ENCODE measurements at places on chromosomes 3 and 15.

DNA sequence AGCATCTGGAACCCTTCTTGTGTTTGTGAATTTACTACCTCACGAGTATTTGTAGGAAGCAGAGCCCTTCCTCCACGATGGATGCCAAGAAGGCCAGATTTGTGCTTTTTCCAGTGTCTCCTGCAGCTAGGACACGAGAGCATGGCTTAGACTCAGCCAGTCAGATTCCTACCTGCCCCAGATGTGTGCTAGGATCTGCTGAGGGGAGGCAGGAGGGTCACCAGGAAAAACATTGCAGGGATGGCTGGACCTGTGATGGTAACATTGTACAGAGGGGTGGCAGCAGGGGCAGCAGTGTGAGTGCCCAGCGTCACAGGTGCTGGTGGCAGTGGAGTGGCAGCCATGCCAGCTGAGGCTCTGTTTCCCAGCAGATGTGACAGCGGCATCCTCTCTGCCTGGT, 285.3 kb downstream of the FAM43A start:
- no peak for DNase-seq

GRCh38 chr15:66936861-66937582, 128.4 kb upstream of the SMAD3 start:
- no peak for DNase-seq

- DNase-seq = peak; percentile 66
These were observed 107.1 kb upstream of the TSC22D2 start for GRCh38 chr3:150300852-150301517.

DNA sequence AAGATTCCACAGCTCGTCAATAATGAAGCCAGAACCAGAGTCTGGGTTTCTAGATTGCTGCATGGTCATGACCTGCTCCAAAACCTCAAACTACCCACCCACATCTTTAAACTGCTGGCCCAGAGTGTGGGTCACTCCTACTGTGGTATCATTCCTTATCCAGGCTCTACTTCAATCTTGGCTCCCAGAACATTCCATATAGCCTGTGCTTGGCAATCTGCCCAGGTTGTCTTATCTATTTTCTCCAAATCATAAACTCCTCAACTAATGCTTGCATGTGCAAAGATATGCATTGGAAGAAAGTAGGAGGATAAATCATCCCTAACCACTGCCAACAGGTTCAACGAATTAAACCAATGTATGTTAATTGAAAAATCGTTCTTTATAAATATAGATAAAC, 169.7 kb downstream of the ANXA2 start:
- no peak for DNase-seq

DNA sequence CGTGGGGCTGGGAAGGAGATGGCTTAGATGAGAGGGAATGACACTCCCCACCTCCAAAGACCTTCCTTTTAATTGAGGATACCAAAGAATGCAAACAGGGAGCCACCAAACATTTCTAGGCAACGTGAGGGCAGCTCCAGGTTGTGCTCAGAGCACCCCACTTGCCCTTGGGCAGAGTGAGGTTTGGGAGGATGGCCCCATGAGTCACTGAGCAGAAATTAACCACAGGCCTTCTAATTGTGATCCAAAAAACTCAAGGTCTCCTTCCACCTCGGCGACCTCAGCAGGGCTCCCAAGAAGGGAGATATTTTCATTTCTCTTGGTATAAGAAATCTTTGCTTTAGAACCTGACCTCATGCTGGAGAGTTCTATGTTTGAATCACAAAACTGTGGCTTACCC, 305.0 kb upstream of the TPM1 start:
- peak; percentile 78 for DNase-seq

DNA sequence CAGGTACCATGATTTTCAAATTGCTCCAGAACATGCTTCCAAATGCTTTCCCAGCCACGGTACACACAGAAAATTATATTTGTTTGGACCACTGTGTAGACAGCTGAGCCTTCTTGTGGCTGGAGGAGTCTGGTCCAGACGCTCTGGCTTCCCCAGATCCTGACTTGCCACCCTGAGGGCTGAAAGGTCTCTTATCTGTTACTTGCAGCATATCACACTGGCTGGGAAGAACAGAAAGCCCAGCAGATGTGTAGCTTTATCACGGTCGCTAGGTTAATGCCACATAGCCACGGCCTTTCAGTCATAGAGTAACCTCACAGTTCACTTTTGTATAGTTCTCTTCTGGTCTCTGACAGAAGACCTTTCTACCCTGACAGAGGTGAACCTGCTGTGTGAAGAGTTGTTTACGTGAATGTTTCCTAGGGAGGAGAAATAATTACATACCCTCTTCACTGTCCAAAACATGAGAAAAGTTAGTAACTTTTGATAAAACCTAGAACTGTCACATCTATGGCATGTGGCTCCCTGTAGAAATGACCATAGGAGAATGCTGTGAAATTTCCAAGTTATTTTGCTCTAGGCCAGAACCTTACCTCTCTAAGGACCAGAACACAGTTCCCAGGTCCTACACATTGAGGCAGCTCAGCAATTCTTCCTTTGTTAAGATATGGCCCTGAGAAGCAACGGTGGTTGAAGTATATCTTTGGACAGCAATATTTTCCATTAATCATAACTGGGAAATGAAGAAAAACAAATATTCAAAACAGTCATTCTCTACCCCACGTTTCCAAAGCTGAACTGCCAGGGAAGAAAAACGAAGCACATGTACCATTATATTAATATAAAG, 15.8 kb upstream of the STIMATE start:
- DNase-seq = no peak

DNA sequence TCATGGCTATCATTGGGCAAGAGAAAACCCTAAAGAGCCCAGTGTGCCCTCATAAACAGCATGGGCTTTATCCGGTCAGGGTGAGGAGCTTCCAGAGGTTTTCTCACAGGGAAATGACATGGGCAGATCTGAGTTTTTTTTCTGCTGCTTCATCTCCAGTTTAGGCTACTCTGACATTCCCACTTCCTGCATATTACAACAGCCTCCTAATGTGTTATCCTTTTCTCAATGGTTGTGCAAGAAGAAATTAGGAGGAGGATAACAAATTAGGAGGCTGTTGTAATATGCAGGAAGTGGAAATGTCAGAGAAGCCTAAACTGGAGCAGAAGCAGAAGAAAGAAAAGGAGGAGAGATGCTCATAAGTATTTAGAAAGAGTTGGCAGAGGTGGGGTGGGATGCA, 175.6 kb downstream of the MTHFS start:
- DNase-seq = no peak

GRCh38 chr3:109071350-109072142, 46.4 kb downstream of the MORC1 start:
- no peak for DNase-seq

GRCh38 chr15:60592371-60593169, 113.6 kb upstream of the ICE2 start:
- peak; percentile 55 for DNase-seq

- no peak for DNase-seq
These were observed 18.4 kb downstream of the SENP5 start for GRCh38 chr3:196886144-196886543.

GRCh38 chr3:190192739-190193138, 72.0 kb upstream of the P3H2 start:
- DNase-seq = no peak

GRCh38 chr3:193174140-193174539, 66.9 kb upstream of the PLAAT1 start:
- peak; percentile 7 for DNase-seq

GRCh38 chr3:194612221-194612620, 21.0 kb downstream of the TMEM44 start:
- DNase-seq = no peak
